ENCODE measurements at places on chromosomes 13 and 19.

DNA sequence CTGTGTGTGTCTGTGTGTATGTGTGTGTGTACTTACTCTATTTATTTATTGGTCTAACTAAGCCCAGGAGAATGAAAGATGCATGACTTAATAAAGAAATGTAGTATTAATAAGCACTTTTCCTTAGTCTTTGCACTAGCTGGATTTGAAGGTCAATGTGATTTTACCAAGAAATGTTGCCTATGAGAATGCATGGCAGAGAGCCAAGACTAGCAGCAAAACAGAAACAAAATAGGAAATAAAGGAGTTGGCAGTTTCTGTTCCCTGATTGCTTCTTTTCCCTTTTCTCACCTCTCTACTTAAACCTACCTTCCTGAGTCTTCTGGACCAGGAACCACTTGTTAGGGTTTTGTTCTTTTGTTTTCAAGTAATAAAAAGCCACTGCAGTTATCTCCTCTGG lies 286.1 kb downstream of the KCTD12 start:
- DNase-seq = no peak

- DNase-seq = no peak
These were observed 442 bp upstream of the CDC16 start for GRCh38 chr13:114234266-114234644.

GRCh38 chr13:110358381-110358780 lies 51.3 kb downstream of the COL4A2 start:
- no peak for DNase-seq

DNA sequence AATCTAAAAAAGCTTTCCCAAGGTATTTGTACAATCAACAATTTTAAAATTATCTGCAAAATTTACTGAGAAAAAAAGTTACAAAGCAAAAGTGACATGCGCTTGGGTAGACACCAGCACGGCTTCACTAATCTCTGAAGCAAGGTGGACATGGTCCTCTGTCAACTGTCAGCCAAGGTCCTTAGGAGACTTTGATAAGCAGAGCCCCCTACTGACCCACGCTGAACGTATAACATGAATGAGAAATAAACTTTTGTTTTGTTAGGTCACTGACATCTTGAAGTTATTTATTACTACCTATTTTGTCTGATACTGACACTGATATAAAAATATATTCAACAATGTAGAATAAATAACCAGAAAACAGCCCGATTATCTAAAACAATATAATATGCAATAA lies 100.7 kb upstream of the OBI1 start:
- no peak for DNase-seq

All from activated CD4-positive, alpha-beta T cell treated with anti-CD3 and anti-CD28 coated beads, Interleukin-2, amount 50 U/mL, for 1 hour (primary cell).